ENCODE measurements at places on chromosomes 7 and 10. TPM values are rescaled to one million over a fixed set of nuclear protein-coding genes. Genes with fewer than 3 reads are reported as not detected.

- DNase-seq: no peak
These were observed 223.6 kb downstream of the ARL4A start for GRCh38 chr7:12911053-12911452.

GRCh38 chr7:122674502-122674901, 24.4 kb downstream of the RNF133 start:
- no peak for DNase-seq

DNA sequence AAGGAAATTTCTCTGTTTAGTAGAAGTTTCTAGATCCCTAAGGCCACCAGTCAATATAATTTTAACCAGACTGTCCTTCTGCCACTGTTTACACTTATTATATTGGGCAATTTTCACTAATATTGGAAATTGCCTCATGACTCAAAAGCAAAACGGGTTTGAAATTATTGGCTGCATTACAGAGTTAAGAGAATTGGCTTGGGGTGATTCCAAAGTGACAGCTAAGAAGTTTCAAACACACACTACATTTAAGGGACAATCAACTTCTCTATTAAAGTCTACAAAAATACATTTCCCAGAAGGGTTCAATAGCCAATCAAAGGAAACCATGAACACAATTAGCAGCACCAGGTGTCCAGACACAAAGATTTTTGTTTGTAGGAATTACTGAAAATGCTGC, 111.9 kb downstream of the NEBL start:
- no peak for DNase-seq

- DNase-seq: no peak
These were observed 50.5 kb downstream of the VCL start for GRCh38 chr10:74048433-74048832.

DNA sequence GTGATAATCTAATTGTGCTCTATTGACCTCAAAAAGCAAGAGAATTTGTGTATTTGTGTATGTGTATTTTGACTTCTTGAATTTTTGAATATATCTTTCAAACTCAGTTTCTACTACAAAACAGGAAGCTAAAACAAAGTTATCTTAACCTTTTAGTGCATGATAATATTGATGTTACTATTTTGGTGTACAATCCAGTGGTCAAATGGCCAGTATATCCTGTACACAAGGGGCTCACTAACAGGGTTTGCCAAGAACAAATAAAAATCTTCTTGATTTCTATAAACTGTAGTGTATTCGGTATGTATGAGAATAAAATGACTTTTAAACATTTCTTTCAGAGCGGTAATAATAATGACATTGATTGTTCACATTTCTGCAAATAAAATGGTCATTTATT, 69.6 kb downstream of the FOXP2 start:
- DNase-seq: no peak

The CALML5 gene
- not detected for total RNA-seq

The ITGB8 gene
- total RNA-seq: 14.0 TPM

The ADRB1 gene
- not detected for total RNA-seq

The CPA4 gene
- not detected for total RNA-seq
